GM19239 (cell line): ENCODE measurements at places on chromosomes 7 and 10.

DNA sequence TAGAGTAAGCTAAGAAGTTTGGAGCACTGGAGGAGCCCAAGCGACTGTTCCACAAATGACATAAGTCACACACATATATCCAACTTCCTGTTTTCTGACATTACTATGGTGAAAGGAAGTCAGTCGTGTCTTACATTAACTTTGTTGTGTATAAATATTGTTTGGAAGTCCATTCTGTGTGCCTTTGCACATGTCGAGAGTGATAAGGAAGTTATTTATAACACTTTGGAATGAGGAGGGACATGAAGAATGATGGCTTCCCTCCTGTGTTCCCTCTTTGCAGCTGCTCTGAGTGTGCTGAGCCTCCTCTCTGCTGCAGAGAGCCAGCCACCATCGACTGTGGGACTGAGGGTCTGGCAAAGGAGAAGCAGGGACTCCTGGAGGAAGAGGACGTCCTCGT lies 40.4 kb upstream of the MGMT start:
- no peak for DNase-seq

DNA sequence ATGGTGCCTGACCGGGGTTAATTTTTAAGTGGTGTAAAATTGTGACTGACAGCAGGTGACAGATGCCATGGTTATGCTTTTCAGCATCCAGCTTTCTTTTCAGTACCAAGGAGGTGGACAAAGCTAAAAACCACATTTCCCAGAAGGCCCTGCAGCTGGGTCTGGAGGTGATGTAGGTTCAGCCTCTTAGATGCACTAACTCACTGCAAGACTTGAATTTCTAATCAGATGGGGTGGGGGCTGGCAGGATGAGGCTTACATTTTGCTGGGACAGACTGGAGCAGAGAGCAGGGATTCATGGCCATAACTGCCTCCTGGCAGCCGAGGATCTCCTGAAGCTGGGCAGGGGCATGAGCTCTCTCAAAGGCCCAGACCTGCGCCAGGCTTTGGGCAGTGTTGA lies 52.4 kb downstream of the PDIA4 start:
- no peak for DNase-seq

- no peak for DNase-seq
Observed at GRCh38 chr10:127228195-127228787, 31.9 kb upstream of the INSYN2A start.

- DNase-seq, result no peak
Observed at GRCh38 chr10:62253704-62254103, 14.9 kb downstream of the RTKN2 start.

DNA sequence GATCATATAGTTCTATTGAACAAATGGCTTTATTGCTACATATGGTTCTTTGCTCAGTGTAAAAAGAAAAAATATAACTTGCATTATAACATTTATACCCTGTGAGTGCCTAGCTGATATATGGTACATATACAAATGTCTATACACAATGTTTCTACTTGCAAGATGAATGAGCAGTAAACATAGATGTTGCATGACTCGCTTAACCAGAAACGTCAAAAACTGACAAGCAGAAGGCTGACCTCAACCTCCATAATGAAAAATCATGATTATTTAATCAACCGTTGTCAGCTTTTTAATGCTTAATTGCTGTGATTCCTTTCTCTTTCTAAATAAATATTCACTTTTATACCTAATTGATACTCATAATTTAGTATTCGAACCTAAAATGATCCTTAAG lies 183.3 kb downstream of the PTN start:
- no peak for DNase-seq

DNA sequence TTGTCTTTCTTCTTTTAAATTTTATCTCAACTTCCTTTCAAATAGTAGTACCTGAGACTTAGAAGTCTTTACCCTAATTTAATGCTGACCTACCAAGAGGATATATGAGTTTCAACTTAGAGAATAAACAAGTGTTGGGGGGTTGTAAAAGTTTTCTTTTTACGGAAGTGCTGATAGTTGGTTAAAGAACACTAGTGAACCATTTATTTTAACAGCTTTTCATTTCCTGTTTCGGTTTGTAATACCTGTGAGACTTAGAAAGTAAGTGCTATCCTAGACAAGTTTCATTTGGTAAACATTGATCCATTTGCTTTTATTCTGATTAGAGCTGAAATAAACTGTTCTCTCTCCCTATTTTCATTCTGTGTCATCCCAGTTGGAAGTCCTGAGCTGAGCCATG lies 683.1 kb upstream of the SORCS1 start:
- DNase-seq, result no peak

DNA sequence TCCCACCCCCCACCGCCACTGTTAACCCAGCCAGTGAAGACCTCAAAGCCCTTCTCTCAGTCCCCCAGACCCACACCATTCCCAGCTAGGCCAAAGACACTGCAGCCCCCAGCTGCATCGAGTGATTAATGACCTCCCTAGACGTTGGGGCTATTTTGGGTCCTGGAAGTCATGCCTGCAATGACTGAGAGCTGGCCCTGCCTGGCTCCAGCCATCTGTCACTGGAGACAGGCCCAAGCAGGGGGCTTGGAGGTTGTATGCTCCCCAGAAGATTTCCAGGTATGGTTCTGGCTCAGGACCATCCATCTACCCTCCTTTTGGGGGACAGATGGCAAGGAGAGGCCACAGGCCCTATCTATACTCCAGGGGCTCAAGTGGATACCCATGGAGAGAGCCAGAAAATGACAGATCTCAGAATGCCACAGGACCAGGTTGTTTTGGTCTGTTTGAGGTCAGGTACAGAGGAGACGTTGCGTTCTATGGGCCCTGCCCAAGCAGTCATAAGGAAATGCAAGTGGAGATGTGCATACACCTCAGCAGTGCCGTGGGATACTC lies 5.1 kb downstream of the KCNIP2 start:
- DNase-seq, result no peak

- DNase-seq, result no peak
Observed at GRCh38 chr7:137935884-137936508, 65.9 kb downstream of the CREB3L2 start.

GRCh38 chr10:3971713-3972112 lies 186.7 kb upstream of the KLF6 start:
- no peak for DNase-seq

GRCh38 chr7:117395743-117396142 lies 31.6 kb downstream of the ASZ1 start:
- DNase-seq, result no peak

- DNase-seq, result no peak
Observed at GRCh38 chr7:140640060-140640637, 464 bp downstream of the DENND2A start.

DNA sequence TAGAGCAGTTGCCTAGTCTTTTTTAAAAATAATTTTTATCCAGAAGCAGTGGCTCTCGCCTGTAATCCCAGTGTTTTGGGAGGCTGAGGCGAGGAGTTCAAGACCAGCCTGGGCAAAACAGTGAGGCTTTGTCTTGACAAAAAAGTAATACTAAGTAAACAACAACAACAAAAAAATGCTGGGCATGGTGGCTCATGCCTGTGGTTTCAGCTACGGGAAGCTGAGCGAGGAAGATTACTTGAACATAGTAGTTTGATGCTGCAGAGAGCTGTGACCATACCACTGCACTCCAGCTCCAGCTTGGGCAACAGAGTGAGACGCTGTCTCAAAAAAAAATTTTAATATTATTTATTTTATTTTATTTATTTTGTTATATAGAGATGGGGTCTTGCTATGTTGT lies 31.3 kb upstream of the TPST1 start:
- no peak for DNase-seq

DNA sequence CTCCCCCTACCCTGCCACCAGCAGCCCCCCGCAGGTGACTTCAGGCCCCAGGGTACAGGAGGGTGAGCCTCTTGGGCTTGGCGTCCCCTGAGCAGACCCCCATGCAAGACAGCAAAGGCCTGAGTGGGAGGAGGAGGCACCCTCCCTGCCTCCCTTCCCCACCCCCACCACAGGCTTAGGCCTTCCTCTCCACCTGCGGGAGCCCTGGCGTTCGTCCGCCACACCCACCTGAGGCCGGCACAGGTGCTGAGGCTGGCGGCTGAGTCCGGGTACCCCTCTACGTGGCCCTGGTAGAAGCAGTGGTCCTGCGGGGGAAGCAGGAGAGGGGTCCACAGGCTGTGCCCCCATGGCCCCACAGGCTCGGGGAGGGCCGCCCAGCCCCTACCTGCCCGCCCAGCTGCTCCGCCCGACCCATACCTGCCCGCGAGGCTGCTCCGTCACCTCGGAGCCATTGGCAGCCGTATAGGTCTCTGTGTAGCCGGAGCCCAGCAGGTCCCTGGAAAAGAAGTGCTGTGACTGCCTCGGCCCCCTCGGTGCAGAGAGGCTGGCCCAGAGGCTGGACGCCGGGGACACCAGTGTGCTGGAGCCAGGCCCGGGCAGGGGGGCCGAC lies 3.0 kb downstream of the ADAM8 start:
- DNase-seq, result no peak

DNA sequence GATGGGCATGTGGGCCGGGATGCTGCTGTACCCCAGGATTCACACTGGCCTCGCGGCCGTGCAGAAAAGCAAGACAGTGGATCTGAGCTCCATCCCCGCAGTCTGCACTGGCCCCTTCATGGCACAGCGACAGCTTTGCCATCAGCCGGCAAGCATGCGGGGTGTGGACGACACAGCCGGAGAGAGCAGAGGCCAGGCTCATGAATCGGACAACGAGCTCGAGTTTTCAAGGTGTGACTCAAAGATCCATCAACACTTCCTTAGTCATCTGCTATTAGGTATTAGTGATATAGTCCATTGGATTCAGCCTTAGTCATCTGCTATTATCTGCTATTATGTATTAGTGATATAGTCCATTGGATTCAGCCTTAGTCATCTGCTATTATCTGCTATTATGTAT lies 254.7 kb downstream of the KLF6 start:
- no peak for DNase-seq

DNA sequence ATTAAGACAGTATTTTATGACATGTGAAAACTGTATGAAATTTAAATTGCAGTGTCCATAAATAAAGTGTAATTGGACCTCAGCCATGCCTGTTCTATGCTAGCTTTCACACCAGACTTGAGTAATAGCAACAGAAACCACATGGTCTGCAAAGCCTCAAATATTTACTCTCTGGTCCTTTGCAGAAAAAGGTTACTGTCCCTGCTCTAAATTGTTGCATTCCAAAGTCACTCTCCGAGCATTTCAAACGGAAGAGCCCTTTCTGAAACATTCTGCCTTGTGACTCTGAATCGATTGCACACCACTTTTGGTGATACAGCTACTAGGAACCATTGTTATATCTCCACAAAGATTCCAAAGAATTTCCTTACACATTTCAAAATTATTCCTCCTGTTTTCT lies 81.0 kb upstream of the STK17A start:
- DNase-seq, result no peak

GRCh38 chr10:97259119-97259518 lies 33.3 kb downstream of the ARHGAP19 start:
- DNase-seq, result no peak

DNA sequence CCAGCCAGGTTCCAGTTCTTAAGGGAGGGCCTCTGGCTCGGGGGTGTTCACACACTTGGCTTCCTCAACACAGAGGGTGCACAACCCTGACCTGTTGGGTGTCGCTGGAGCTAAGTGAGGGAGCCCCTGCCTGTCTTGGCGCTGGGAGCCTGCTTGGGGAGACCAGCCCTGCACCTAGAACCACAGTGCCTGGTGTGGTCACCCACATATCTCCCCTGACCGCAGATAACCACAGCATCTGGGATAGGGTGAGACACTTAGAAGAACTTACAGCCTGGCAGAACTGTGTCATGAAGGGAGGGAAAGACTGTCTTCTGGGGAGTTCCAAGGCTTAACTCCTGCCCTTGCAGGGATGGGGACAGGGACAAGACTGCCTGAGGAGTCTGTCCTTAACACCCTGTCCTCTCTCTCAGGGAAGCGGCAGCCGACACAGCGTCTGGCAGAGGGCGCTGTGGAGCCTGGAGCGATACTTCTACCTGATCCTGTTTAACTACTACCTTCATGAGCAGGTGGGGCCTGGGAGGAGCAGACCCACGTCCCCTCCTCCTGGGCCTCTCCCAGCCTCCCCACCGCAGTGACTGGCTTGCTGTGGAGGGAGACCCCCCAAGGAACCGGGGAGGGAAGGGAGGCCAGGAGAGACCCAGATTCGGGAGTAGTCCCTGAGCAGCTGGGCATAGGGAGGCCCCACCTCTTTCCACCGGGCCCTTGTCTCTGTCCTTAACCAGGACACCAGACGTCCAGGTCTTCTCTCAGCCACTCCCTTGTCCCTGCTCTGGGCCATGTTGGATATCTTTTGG lies 59.0 kb downstream of the PALD1 start:
- no peak for DNase-seq

DNA sequence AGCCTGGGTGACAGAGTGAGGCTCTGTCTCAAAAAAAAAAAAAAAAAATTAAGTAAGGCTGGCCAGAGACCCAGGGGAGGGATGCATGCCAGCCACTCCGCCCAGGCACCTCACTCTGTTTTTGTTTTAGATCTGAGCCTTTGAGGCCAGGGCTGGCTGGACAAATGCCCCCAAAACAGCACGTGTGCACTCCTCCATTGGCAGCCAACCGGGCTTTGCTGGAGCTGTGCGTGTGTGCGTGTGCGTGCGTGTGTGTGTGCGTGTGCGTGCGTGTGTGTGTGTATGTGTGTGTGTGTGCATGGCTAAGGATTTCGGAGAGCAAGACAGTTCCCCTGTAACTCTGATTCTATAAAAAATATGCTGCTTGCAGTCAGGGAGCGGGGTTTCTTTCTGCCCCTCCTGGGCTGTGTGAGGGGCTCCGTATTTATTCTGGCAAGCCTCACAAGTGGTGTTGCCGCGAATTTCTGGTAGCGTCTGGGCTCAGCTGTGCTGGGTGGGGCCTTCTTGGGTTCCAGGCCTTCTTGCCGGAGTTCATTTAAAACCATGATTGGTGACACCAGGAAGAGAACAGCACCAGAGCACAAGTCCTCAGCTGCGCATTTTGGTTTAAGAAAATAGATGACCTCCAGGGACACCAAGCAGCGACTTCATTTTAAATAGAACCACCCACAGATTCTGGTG lies 28.1 kb upstream of the UNCX start:
- no peak for DNase-seq

GRCh38 chr7:121931149-121931902 lies 58.4 kb downstream of the PTPRZ1 start:
- no peak for DNase-seq

- no peak for DNase-seq
Observed at GRCh38 chr10:47357131-47357582, 9.0 kb downstream of the RBP3 start.

GRCh38 chr10:131746785-131747184 lies 154.0 kb upstream of the PPP2R2D start:
- no peak for DNase-seq

- no peak for DNase-seq
Observed at GRCh38 chr7:154774303-154774969, 228.5 kb downstream of the PAXIP1 start.
